Fibroblast of the aortic adventitia (primary cell): ENCODE measurements at places on chromosomes 3 and 15. TPM values are rescaled to one million over a fixed set of nuclear protein-coding genes. Genes with fewer than 3 reads are reported as not detected.

Gene ACKR2
- total RNA-seq, result under 0.01 and 0.41 TPM in 2 replicates

Gene DUOXA1
- total RNA-seq, result 0.36 TPM in 1 of 2 replicates, not detected in the other

Gene SPRED1
- 36.2 and 55.1 TPM in 2 replicates for total RNA-seq

Gene MAPK6
- 32.3 and 74.9 TPM in 2 replicates for total RNA-seq

Gene ALDH1A2
- 0.08 and 2.1 TPM in 2 replicates for total RNA-seq

Gene LIPH
- total RNA-seq, result 0.08 and 0.36 TPM in 2 replicates

Gene LRRC28
- 10.4 and 28.0 TPM in 2 replicates for total RNA-seq

Gene PLSCR4
- 28.3 and 46.3 TPM in 2 replicates for total RNA-seq

Gene ULK3
- 15.1 and 17.7 TPM in 2 replicates for total RNA-seq

Gene MGA
- 49.2 and 64.6 TPM in 2 replicates for total RNA-seq

Gene FAM81A
- total RNA-seq, result 0.81 and 2.6 TPM in 2 replicates

Gene OR5H1
- not detected in 2 replicates for total RNA-seq

Gene SLITRK3
- not detected in 2 replicates for total RNA-seq

Gene AGTR1
- total RNA-seq, result 2.4 and 3.2 TPM in 2 replicates

Gene CRBN
- 57.0 and 70.9 TPM in 2 replicates for total RNA-seq

Gene CHRD
- 0.36 and 4.6 TPM in 2 replicates for total RNA-seq

Gene TGM4
- total RNA-seq, result not detected in 2 replicates

Gene LRRC3B
- not detected in 2 replicates for total RNA-seq

Gene VPS8
- 56.6 and 83.7 TPM in 2 replicates for total RNA-seq

Gene PLIN1
- total RNA-seq, result 0.27 and 0.41 TPM in 2 replicates

Gene GRAMD1C
- 9.2 and 12.1 TPM in 2 replicates for total RNA-seq

Gene ATP8B4
- 0.99 and 1.1 TPM in 2 replicates for total RNA-seq

Gene STRC
- total RNA-seq, result 0.09 TPM in 1 of 2 replicates, not detected in the other

Gene ZNF106
- 72.8 and 203 TPM in 2 replicates for total RNA-seq

Gene CGNL1
- 0.90 and 11.0 TPM in 2 replicates for total RNA-seq

Gene APEH
- 41.1 and 87.7 TPM in 2 replicates for total RNA-seq

Gene PLSCR2
- total RNA-seq, result not detected in 2 replicates

Gene ADIPOQ
- total RNA-seq, result not detected in 2 replicates

Gene MAP6D1
- total RNA-seq, result 1.4 and 6.0 TPM in 2 replicates

Gene TRH
- total RNA-seq, result 2.5 TPM in 1 of 2 replicates, not detected in the other

Gene GOLGA8T
- total RNA-seq, result not detected in 2 replicates

Gene CPB1
- total RNA-seq, result 0.18 and 5.6 TPM in 2 replicates

Gene ARHGEF26
- 2.0 and 4.3 TPM in 2 replicates for total RNA-seq

Gene KBTBD13
- not detected in 2 replicates for total RNA-seq

Gene SLC9C1
- 0.33 and 0.45 TPM in 2 replicates for total RNA-seq

Gene DGKG
- total RNA-seq, result 0.08 and 0.27 TPM in 2 replicates

Gene SETD5
- 62.1 and 80.2 TPM in 2 replicates for total RNA-seq

Gene TRPM1
- not detected in 2 replicates for total RNA-seq

Gene GAP43
- total RNA-seq, result 3.4 and 16.4 TPM in 2 replicates

Gene ZNF502
- total RNA-seq, result 4.7 and 6.0 TPM in 2 replicates

Gene ARHGAP11A
- 10.1 and 33.9 TPM in 2 replicates for total RNA-seq

Gene LRRK1
- 18.0 and 26.4 TPM in 2 replicates for total RNA-seq

Gene CISH
- total RNA-seq, result 0.98 and 1.4 TPM in 2 replicates

Gene IQCF5
- total RNA-seq, result not detected in 2 replicates

Gene CDAN1
- total RNA-seq, result 4.1 and 8.7 TPM in 2 replicates

Gene TM4SF1
- 213 and 299 TPM in 2 replicates for total RNA-seq

Gene AP4E1
- total RNA-seq, result 12.2 and 17.1 TPM in 2 replicates

Gene TEX55
- not detected in 2 replicates for total RNA-seq

Gene COL6A5
- total RNA-seq, result under 0.01 TPM in 1 of 2 replicates, not detected in the other

Gene VPS33B
- 5.3 and 31.2 TPM in 2 replicates for total RNA-seq

Gene RAB6B
- 0.36 and 0.49 TPM in 2 replicates for total RNA-seq

Gene NUP210
- 0.33 and 0.45 TPM in 2 replicates for total RNA-seq

Gene TTLL13
- 0.09 TPM in 1 of 2 replicates, not detected in the other for total RNA-seq

Gene CAPN3
- total RNA-seq, result 1.6 and 2.5 TPM in 2 replicates

Gene SCAMP5
- total RNA-seq, result 1.1 and 2.2 TPM in 2 replicates

Gene MESP2
- total RNA-seq, result 1.3 and 2.9 TPM in 2 replicates

Gene SNX33
- 27.8 and 35.2 TPM in 2 replicates for total RNA-seq

Gene CATSPER2
- total RNA-seq, result 1.5 and 2.4 TPM in 2 replicates

Gene REC114
- total RNA-seq, result not detected in 2 replicates
